ENCODE measurements at places on chromosomes 4 and X.

DNA sequence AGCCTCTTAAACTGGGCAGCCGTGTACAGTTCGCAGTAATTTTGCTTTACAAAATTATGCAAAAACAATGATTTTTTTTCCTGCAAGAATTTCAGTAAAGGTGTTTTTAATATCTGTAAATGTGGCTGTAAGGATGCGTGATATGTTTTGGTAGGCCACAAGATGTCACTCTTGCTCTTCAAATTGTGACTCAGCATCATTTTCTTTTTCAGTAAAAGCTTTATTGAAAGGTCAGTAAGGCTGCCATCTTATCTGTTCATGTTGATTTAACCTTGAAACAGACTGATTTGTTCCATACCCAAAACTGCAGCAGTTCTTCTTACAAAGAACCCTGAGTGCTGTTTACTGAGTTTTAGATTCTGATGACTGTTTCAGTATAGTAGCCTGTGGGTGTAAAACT is 39.9 kb downstream of the TXLNG start:
- no peak for DNase-seq

DNA sequence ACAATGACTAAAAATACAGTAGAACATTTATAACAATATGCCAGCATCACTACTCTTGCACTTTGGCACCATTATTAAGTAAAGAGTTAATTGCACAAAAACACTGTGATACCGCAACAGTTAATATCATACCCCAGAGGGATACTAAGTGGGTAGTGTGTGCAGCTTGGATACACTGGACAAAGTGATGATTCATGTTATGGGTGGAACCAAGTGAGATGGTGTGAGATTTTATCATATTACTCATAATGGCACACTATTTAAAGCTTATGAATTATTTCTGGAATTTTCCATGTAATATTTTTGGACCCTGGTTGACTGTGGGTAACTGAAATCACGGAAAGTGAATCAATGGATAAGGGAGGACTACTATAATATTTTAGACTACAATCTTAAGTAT is 265.3 kb downstream of the PCDH18 start:
- DNase-seq: no peak

- no peak for DNase-seq
These were observed 3.0 kb upstream of the PLAC1 start for GRCh38 chrX:134661295-134661694.

DNA sequence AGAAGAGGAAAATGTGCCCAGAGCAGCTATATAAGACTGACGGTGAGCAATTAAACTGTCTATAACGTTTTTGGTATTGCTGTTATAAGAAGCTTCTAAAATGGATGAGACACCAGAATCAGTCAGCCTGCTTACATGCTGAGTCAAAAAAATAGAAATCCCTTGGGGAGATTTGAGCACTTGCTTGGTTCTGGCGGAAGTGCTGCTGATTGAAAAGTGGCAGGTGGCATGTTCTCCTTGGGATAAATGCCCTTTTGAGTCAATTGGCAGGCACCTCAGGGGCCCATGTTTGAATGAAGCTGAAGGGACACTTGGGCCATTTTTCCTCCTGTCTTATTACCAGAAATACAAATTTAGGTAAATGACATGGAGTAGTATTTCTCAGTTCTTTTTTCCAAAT is 148.7 kb downstream of the PTCHD1 start:
- DNase-seq: no peak

- DNase-seq: no peak
These were observed 361.9 kb downstream of the PCDH19 start for GRCh38 chrX:100048156-100048555.

DNA sequence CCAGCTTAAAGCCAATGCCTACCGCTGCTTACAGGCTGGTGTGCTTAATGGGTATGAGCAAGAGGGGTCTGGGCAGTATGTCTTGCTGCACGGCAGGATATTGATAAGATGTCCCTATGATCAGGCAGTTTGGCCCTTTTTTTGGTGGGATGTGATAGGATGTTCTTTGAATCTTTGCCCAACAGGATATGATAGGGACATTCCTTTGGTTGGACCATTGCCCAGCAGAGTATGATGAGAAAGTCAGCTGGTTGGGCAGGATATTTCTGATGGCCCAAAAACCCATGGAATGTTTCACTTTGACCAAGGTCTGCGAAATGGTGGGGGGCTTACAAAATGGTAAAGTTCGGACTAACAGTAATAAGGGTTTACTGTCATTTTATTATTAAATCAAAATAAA is 1060.6 kb downstream of the STIM2 start:
- no peak for DNase-seq

DNA sequence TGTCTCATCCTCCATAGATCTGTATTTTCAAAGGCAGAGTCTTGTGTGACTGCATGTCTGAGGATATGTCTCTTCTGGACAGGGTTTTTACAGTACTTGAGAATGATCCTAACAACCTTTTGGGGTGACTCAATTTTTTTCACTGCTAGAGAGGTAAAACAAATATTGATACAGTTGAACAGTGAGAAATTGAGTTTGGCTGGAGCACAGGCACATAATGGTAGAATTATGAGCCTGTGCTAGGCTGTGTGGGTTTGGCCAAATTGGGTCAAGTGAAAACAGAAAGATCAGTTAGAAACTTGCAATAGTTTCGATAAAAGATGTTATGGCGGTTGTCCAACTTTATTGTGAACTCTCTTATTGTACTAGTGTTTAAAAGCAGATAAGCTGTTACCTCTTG is 23.3 kb upstream of the EOLA2 start:
- DNase-seq: no peak

- no peak for DNase-seq
These were observed 1.7 kb downstream of the NR0B1 start for GRCh38 chrX:30307466-30307865.

- no peak for DNase-seq
These were observed 12.8 kb upstream of the DUSP9 start for GRCh38 chrX:153634236-153634635.

DNA sequence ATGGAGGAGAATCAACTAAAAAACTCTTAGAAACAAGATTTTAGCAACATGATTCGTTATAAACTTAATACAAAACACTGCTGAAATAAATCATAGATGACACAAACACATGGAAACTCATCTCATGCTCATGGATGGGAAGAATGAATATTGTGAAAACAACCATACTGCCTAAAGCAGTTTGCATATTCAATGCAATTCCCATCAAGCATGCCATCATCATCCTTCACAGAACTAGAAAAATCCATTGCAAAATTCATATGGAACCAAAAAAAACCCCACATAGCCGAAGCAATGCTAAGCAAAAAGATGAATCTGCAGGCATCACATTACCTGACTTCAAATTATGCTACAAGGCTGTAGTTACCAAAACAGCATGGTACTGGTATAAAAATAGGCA is 1015.8 kb upstream of the GRIA3 start:
- DNase-seq: no peak

GRCh38 chr4:68865188-68865638 is 49.4 kb downstream of the UGT2B10 start:
- DNase-seq: no peak

- DNase-seq: no peak
These were observed 348.7 kb upstream of the KLF3 start for GRCh38 chr4:38315286-38315685.

- DNase-seq: no peak
These were observed 551.5 kb upstream of the ZFP42 start for GRCh38 chr4:187444061-187444460.

DNA sequence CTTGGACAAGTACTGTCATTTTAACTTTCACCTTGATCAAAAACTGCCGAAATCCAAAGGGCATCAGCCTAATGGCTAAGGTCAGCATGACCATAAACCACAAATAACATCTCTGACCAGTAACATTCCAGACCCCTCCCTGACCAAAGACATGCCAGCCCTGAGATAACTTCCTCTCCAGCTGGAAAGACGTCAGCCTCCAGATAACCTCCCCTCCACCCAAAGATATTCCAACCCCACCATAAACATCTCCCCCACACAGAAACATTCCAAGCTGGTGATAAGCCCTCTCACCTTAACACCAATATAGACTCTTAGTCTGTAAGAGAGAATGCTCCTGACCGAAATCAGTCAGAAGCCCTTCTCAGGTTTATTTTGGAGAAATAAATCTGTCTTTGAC is 7.4 kb downstream of the PPP1R2C start:
- DNase-seq: no peak

- no peak for DNase-seq
These were observed 72.6 kb upstream of the NKX1-1 start for GRCh38 chr4:1478766-1479355.

DNA sequence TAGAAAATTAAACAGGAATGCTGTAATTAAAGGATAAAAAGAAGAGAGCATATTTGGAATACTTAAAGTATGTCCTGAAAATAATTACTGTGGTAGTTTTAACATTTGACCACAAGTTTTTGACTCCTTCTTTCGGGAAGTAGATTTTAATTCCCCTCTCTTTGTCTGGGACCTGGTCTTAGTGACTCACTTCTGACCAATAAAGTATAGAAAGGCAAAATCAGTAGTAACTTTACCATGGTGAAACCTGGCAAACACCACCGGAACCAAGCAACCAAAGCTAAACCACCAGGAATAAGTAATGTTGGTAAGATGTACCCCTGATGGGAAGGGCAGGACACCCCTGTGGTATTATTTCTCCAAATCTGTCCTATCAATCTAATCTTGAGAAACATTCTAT is 314.8 kb downstream of the PDHA2 start:
- DNase-seq: no peak

- no peak for DNase-seq
These were observed 10.9 kb upstream of the RHOXF2 start for GRCh38 chrX:120147537-120147936.

DNA sequence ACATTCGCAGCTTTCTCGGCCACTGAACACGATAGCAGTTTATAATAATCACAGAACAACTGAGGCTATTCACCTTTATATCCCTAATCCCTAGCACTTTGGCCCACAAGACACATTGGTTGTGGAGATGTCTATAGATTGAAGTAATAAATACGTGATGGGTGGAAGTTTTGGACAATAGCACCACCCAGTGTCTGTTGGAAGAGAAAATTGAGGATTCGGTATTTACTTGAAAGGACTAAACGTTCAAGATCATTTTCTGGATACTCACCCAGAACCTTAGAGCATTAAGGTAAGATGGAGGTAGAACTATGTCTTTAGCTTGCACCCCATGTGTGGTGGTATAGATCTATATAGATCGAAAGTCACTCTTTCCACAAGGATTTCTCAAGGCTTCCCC is 787 bp upstream of the TMSB15A start:
- DNase-seq: no peak

DNA sequence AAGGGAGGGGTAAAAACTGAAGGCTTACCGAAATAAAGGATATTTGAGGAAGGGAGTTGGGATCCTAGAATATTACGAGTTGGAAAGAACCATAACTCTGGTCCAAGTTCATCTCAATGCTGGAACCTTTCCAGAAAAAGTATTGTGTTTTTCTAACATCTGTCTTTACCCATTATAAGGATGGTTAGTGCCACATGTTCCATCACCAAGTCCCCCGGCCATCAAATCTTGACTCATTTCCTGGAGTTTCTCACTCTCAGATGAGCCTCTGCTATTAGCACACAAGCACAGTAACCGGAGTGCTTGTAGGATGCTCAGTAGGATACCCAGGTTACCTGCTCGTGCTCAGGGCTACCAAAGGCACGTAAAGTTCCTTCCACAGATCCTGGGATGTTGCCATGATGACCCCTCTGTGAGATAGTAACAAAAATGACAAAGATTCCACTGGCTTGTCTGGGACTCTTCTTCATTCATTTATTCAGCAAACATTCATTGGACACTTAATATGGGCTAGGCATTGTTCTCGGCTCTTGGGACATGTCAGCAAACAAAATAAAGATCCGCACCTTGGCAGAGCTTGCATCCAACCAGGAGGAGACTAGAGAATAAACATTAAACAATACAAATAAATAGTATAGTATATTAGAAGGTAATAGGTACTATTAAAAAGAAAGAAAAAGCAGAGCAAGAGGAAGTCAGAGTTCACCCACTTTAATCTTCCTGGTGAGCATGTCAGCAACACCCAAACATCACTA is 36.3 kb downstream of the PKD2 start:
- DNase-seq: no peak

DNA sequence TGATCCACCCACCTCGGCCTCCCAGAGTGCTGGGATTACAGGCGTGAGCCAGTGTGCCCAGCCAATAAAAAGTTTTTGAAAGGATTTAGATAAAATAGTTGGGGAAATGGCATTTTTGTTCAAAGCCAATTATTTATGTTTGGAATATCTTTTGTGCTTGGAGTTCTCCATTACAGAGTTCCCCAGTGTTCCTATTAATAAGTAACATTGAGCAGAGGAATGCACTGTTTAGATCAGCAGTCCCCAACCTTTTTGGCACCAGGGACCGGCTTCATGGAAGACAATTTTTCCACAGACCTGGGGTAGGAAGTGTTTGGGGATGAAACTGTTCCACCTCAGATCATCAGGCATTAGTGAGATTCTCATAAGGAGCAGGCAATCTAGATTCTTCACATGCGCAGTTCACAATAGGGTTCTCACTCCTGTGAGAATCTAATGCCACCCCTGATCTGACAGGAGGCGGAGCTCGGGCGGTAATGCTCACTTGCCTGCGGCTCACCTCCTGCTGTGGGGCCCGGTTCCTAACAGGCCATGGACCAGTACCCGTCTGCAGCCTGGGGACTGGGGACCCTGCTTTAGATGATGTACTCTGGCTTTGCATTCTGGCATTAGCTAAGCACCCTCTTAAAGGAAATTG is 8.3 kb downstream of the PKD2 start:
- no peak for DNase-seq

DNA sequence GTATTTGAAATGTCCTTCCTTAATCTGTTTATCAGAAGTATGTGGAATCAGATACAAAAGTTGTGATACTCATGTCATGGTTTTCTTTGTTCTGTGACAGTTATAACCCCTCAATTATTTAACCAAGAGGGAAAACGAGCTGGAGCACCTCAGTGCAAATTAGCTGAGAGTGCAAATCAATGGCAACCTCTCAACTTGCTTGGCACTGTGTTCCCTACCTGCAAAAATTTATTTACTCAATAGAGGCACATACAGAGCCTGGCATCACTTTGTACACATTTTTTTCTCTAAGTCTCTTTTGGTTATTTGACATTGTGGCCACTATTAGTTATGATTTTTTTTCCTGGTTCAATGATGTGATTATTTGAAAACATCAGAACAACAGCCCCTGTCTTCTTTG is 186.2 kb downstream of the STIM2 start:
- no peak for DNase-seq

GRCh38 chrX:98501426-98501825 is 1617.7 kb downstream of the RPA4 start:
- DNase-seq: no peak

DNA sequence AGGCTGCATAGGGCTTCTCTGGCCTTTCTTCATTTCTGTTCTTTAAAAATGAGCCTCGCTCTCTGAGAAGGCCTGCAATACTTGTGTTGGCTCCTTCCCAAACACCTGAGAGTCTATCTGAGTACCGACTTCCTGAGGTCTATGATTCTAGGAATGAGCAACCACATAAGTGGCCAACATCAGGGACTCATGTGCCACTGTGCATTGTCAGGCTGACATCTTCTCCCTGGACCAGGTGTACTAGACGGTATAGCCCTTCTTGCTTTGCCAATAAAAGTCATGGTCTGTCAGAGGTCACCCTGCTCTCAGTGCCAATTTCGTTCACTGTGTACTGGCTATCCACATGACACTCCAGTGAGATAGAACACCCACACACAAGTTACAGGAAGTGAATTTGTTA is 67.4 kb upstream of the EPHA5 start:
- DNase-seq: no peak

- DNase-seq: no peak
These were observed 107.6 kb downstream of the AMER1 start for GRCh38 chrX:64097891-64098290.

Data from HL-60 (cell line).